ENCODE measurements at places on chromosomes 3 and 15.

DNA sequence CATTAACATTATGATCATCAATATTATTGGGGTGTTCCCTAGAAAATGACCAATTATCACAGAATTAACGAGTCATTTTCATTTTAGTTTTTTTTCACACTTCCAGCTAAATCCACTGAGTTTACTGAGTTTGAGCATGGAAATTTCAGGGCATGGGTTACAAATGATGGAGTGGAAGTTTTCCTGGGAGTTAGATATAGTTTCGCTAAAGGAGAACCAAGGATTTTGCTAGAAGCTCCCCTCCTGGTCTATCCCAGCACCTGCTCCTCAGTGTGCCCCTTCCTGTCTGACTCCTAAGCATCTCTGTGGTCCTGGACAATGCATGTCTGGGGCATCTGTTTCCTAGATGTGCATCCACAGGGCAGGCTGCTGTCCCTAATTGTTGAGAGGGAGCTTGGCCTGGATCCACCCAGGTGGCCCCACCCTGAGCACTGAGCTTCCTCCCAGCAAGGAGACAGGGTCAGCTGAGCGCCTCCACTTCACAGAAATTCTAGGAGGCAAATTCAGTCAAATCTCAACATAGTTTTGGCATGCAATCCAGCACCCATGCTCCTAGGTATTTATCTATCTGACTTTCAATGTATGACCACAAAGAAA is 102.3 kb upstream of the GOLGA6L6 start:
- no peak for DNase-seq

- no peak for DNase-seq
These were observed 880 bp downstream of the PPP4R2 start for GRCh38 chr3:72997421-72997961.

DNA sequence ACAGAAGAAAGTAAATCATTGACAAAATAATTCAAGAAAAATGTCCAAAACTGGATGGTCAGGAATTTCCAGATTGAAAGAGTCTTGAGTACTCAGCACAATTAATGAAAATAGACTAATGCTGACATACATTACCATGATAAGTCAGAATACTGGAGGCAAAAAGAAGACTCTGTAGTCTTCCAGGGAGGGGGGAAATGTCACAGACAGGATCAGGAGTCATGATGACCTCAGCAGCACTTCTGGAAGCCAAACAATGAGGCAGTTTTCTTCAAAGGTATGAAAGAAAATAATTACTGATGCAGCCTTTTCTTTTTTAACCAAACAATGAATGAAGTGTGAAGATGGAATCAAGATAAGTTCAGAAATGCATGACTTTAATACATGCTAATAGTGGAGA is 30.1 kb upstream of the SLC22A13 start:
- DNase-seq = no peak

DNA sequence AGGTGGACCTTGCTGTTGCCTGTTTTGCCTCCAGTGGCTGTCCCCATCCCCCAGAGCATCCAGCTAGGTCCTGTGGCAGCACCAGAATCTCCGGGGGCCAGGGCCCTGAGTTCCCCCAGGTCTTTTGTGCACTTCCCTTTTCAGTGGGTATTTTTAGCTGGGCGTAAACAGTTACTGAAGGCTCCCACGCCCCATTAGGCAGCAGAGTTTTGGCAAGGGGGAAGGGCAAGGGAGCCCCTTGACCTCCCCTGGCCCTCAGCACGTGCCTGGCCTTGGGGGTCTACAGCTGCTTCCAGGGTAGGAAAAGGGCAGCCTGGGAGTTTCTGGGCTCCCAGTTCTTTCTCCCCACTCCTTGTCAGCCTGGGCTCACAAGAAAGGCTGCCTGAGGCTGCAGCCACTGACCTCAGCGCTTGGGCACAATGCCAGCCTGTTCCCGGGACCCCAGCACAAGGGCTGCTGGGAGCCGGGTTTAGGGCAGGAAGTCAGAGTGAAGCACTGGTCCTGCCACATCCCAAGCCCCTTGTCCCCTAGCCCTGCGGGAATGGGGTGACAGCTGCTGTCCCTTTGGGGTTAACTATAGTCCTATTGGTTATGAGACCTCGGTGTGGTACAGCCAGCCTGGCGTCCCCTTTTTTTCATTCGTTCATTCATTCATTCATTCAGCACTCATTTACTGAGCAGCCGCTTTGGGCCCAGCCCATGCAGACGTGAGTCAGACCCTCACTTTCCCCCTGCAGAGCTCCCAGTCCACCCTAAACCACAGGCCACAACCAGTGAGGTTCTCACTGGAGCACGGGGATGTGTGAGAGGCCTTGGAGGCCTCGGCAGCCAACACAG is 8.4 kb downstream of the CSK start:
- no peak for DNase-seq

DNA sequence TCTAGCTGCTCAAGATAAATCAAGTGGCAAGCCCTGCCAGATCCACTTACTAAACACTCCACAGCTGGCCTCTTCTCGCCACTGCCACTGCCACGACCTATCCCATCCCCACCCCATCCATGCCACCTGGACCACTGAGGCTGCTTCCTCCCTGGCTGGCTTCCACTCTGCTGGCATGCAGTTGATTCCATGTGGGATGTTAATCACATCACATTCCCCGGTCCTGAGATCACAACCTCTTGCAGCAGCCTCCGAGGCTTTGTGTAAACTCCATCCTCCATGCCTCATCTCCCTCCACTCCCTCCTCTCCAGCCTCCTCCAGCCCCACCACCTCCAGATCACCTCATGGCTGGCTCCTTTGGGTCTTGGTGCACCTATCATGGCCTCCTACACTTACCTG is 7.7 kb downstream of the NCKIPSD start:
- no peak for DNase-seq

DNA sequence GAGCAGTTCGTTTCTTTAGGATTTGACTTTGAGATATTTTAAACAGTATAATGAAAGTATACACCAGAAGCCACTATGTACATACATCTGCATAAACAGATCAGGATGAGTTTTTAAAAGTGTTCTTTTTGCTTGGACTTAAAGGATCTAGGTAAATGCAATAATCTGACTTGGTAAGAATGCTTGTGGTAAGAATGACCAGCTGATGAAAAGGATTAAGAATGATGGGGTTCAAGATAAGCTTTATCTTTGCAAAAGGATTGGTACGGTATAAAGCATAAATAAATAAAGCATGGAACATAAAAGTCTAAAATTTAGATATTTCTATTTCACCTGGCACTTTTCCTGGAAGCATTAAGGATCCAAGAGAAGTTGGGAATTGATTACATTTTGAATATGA is 9.8 kb upstream of the MME start:
- DNase-seq = no peak

- DNase-seq = no peak
These were observed 274.6 kb upstream of the TBL1XR1 start for GRCh38 chr3:177471733-177472480.

Data from stimulated activated CD8-positive, alpha-beta memory T cell treated with anti-CD3 and anti-CD28 coated beads, Interleukin-15, amount 100 ng/mL, for 48 hours (primary cell).